Fibroblast of upper back skin (primary cell): ENCODE measurements at places on chromosomes 11 and 22.

DNA sequence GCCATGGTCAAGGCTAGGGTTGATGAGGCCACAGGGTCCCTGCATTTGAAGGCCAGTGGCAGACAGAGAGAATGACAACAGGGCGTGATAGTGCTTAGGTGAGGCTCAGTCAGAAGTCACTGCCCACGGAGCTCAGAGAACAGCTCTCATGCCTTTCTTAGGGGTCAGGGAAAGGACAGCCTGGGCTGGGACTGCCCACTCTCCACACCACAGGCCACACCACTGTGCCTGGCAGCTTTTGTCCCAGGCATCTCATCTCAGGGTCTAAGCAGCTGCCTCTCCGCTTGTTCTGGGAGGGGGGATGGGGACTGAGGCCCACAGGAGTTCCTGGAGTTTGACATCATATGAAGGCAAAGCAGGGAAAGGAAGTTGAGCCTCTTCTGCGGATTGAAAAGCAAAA is 150.2 kb upstream of the B3GAT1 start:
- no peak for DNase-seq

DNA sequence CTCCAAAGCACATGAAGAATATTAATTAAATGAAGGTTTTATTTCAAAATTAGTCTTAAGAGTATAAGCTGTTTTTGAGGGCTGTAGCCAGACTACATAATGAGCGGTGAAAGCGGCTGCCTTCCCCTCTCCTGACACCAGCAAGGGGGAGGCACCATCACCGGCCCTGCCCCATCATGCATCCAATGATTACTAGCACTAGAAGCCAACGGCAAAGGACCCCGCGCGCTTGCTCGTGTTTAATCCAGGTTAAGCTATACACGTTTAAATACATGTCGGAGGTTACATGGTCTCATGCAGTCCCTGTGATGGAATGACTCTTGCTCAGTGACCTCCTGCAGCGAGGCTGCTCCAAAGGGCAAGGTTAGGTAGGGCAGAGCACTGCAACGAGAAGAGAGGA is 50.3 kb downstream of the FEZ1 start:
- no peak for DNase-seq

- no peak for DNase-seq
Observed at GRCh38 chr11:43751726-43752125, 71.2 kb downstream of the HSD17B12 start.

GRCh38 chr11:94767291-94767690 is 865 bp upstream of the AMOTL1 start:
- DNase-seq: no peak

DNA sequence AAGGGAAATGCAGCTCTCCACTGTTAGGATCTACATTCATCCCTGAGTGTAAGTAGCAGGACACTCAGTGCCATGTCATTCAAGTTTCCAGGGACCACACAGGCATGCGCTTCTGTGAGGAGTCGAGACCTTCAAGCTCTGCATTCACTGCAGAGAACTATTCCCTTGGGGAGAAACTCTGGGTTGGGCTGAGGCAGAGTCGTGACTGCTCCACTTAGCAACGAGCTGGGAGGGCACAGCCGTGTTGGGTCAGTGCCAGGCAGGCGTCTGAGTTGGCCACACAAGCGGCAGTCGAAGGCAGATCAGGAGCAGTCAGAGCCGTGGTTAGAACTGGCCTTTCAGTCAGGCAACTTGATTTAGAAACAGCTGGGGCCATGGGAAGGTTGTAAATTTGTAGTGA is 14.7 kb downstream of the MPEG1 start:
- peak; percentile 79 for DNase-seq

- DNase-seq: no peak
Observed at GRCh38 chr22:47474464-47474863, 712.0 kb downstream of the TBC1D22A start.

DNA sequence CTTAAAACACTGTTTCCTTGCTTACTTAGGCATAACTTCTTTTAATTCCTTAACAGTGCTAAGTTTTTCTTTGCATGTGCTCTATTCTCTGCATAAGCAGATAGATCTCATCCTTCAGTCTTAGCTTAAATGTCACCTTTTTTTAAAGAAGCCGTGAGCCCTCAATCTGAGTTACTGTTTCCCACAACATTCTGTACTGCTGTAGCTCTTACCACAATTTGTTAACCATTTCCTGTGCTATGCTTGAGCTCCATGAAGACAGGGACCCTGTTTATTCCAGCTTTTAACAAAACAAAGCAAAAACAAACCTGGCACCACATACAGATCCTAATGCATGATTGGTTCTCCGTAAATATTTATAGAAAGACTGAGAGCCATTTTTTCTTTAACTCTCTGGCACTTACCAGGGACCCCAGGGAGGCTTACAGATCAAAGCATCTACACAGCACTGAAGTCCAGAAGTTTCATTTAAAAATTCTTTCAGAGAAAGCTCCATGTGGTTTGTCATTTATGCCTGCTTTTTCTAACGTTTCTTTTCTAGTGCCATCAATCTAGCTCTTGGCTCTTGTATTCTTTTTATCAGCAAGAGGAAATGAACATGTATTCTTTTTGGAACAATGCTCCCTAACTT is 74.9 kb downstream of the DYNC2H1 start:
- DNase-seq: no peak

DNA sequence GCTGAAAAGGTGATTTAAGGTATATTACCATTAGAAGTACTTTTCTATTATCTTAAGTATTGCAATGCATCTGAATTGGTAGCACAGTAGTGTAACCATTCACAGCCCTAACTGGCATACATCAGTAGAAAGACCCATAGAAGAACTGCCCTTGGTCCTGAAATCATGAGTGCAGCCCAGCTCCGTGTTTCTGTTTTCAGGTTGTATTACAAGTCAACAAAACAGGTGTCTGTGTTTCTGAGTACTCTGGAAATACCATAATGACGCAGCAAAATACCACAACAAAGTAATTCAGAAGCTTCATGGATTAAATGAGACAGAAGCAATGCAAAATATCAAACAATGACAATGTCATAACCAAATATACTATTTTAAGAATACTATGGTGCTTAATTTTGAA is 226.3 kb downstream of the OPCML start:
- no peak for DNase-seq

GRCh38 chr11:1870721-1871466 is 18.0 kb downstream of the LSP1 start:
- DNase-seq: no peak

GRCh38 chr11:2164861-2165555 is 4.0 kb upstream of the INS start:
- DNase-seq: no peak

- DNase-seq: peak; percentile 10
Observed at GRCh38 chr11:15038963-15039362, 34.4 kb upstream of the CALCB start.

DNA sequence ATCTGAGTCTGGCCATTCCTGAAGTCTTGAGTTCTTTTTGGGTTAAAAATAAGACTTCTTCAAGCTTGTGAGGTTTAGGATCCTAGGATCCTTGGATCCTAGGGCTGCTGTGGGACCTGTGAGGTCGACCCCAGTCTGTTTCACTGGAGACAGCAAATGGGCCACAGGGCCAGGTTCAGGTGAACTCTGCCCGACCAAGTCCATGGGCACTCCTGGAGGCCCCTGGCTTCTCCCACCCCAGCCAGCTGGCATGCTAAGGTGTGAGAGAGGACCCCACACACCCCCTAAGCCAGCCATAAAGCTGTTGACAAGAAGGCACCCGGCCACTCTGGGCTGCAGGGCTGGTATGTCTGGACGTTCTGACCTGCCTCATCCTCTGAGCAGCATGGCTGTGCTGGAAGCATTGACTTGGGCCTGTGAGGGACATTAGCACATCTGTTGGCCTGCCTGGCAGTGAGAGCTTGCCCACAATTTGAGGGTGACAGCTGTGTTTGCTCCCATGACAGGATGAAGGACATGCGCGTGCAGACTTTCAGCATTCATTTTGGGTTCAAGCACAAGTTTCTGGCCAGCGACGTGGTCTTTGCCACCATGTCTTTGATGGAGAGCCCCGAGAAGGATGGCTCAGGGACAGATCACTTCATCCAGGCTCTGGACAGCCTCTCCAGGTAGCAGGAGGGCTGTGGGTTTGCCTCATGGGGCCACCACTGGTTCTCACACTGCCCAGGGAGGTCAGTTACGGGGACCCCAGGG is 16.0 kb downstream of the CLDN5 start:
- no peak for DNase-seq

GRCh38 chr11:61861634-61862033 is 29.7 kb downstream of the FADS3 start:
- no peak for DNase-seq

GRCh38 chr11:9231848-9232177 is 33.3 kb downstream of the DENND5A start:
- DNase-seq: peak; percentile 57

DNA sequence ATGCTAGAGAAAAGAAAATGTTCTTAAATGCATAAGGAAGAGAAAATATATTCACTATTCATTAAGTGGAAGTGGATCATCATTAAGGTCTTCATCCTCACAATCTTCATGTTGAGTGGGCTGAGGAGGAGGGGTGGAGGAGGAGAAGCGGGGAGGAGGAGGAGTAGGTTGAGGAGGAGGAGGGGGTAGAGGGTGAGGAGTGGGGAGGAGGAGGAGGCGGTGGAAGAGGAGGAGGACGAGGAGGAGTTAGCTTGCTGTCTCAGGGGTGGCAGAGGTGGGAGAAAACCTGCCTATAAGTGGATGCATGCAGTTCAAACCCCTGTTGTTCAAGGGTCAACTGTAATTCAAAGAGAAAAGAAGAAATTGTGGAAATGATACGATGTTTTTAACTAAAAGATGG is 71.6 kb downstream of the MYEOV start:
- DNase-seq: no peak

DNA sequence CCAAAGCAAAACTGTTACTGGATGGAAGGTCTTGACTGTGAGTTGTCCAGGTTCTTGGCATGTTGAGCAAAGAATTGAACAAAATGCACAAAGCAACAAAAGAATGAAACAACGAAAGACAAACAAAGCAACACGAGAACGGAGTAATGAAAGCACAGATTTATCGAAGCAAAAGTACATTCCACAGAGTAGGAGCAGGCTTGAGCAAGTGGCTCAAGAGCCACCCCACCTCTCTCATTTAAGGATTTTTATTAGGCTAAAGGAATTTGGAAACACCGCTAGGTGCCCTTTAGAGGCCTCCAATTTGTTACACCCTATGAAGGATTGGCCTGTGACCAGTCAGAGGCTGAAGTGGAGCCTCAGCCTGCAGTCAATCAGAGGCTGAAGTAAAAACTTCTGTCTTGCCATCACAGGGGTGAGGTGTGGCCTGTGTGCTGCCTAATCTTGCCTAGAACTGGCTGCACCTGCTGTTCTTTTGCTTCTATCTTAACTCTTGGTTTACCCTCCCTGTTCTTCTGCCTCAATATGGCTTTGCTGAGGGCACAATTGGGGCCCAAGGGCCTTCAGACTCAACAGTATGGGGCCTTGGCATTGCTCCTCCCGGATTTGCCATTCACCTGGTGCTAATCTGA is 59.4 kb upstream of the FTH1 start:
- DNase-seq: no peak
